ENCODE measurements at places on chromosomes 1 and 21.

- no peak for DNase-seq
These were observed 35.4 kb downstream of the PTPRU start for GRCh38 chr1:29271724-29272123.

GRCh38 chr21:24224422-24224821, 1382.9 kb downstream of the MRPL39 start:
- DNase-seq = no peak

GRCh38 chr1:160061369-160062229, 8.4 kb downstream of the KCNJ10 start:
- DNase-seq = no peak

- no peak for DNase-seq
These were observed 212.6 kb upstream of the ADGRL2 start for GRCh38 chr1:81588149-81588548.

DNA sequence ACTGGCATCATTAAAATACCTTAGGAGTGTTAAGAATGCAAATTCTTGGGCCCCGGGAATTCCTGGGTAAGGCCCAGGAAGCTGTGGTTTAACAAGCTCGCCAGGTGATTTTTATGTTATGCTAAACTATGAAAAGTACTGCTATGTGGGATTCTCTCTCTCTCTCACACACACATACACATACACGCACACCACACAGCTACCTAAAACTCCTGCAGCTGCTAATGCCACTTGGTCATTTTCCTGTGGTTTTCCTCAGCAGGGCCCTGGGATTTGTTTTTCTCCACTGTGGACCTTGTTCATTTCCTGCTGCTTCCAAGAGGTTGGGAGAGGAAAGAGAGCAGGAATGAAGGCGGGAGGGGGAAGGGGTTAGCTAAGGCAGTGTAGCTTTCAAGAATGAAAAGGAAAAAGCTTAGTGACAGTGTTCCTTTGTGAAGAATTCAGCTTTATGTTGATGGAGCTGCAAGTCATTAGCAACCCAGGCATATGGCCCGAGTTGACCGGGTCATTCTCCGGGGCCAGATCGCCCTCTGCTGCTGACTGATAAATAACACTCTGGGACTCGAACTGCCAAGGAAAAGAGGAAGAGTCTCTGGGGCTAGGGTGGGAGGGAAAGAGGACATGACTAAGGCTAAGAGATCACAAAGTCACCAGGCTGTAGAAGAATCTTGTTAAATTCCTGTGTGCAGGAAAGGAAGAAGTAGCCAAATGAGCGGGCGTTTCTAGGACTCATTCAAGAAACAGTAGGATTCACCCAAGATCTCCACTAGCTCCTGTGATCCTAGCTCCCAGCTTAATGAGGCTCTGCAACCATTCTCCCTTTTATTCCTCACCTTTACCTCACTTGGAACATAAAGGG, 30.5 kb upstream of the LRIG2 start:
- no peak for DNase-seq

DNA sequence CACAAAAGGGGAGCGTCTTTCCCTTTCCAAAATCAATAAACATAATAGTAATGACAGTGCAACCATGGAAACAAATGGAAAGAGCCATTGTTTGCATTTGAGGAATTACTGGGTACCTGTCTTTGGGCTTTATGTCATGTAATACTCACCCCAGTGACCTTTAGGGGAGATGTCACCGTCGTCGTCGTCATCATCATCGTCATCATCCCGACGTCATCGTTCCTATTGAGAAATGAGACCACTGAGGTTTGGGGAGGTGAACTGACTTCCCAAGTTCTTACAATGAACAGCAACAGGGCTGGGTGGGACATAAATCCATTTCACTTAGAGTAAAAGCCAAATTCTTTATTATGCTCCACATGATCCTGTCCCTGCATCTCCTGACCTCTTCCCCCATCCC, 168.9 kb upstream of the KAZN start:
- no peak for DNase-seq

DNA sequence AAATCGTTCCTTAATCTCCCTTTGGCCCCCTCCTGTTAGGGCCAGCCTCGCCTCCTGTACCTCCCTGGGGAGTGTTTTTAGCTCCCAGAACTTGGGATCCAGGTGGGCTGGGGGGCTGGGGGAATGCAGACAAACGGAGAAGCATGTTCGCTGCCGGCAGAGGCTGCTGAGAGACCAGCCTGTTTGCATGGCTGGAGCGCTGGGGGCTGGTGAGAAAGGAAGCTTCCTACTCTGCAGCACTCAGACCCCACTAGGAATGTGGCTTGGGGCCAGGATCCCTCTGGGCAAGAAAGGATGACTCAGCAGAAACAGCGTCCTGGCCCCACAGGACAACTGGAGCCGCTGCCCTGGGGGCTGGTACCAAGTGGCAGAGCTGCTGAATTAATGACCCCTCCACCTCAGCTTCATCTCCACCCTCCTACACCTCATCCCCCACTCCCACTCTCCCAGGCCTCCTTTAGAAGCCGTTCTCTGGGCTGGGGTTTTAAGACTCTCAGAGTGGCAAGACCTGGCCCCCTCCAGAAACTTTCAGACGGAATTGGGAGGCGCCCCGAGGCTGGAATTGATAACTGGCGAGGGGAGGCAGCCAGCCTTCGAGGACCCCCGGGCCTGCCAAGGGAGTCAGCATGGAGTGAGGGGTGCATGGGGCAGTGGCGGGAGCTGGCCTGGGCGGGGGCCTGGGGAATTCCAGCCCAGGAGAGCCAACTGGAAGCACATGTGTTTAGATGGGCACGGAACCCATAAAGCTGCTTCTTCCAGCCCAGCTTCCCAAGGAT, 28.5 kb upstream of the EPS8L3 start:
- DNase-seq = no peak

- peak; percentile 40 for DNase-seq
These were observed 13.2 kb upstream of the EPS8L3 start for GRCh38 chr1:109776911-109777310.

- DNase-seq = no peak
These were observed 253.9 kb downstream of the RHOU start for GRCh38 chr1:228989176-228989575.

GRCh38 chr21:42456457-42456856, 39.6 kb downstream of the RSPH1 start:
- peak; percentile 6 for DNase-seq

- DNase-seq = no peak
These were observed 3.9 kb downstream of the PGD start for GRCh38 chr1:10402729-10403274.

DNA sequence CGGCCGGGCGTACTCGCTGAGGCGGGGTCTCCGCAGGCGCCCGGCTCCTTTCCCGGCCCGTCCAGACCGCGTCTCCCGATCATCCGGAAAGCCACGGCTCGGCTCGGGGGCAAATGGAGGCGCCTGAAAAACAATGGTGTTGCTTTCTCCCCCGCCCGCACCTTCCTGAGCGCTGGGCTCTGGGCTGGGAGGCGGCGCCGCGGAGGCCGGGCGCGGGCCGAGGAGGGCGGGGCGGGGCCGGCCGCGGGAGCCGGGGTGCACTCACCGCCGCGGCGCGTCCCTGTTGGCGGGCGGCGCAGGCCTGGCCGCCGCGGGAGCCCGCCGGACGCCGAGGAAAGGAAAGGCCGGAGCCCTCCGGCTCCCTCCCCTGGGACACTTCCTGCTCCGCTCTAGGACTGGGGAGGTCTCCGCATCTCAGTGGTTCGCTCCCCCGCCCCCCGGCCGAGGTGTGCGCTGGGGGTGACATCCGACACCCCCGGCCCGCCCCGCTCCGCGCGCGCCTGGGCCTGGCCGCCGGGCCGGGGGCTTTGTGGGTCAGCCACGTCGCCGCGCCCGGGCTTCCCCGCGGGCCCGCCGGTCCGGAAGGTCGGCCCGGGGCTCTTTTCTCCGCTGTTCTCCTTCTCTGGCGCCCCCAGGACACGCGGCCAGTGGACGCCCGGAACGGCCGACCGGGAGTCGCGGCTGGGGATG, at the start of gene ZNF496:
Gene ZNF496 (minus strand): TSS at position 343 of the 690 bp plus-strand sequence. CDS start 2,289 bp downstream, outside the sequence.
- peak; percentile 44 for DNase-seq

GRCh38 chr1:79041666-79042065, 35.1 kb upstream of the ADGRL4 start:
- no peak for DNase-seq

DNA sequence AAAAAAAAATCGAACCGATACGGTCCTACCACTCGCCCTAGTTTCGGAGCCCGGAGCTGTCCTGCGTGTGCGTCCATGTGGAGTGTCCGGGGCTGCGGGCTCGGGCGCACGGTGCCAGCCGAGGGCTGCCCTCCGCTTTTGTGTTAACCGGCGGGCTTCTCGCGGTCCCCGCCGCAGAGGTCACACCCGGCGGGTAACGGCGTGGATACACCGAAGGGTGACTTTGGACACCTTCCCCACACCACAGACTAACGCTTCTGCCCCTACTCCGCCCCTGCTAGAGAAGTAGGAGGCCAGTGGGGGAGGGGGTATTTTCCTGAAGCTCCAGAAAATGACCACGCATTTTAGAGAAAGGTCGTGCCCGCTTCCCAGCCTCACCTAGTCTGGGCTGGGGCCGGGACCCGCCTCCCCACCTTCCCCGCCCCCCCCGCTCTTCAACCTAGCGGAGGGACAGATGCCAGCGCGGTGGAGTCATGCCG, 609 bp upstream of the ATF3 start:
- DNase-seq = no peak

GRCh38 chr21:37071561-37072273, 1.2 kb downstream of the PIGP start:
- no peak for DNase-seq

- DNase-seq = no peak
These were observed 59.1 kb downstream of the NFIA start for GRCh38 chr1:61141288-61142042.

DNA sequence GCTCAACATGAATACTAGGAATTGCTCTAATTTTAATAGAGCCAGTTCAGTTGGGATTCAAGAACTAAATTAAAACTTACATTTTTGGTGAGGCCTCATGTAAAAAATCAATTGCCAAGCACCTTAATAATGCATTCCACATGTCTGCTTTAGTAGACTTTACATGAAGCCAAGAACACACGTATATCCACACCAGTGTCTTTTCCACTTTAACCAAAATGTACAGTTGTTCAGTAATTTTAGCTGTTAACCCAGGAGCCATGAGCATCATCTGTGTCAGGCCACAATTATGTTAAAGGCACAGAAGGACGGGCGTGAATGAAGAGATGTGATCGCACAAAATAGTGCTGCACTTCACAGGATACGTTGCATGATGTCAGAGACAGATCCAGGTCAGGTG, 136.7 kb downstream of the TLR5 start:
- DNase-seq = no peak

DNA sequence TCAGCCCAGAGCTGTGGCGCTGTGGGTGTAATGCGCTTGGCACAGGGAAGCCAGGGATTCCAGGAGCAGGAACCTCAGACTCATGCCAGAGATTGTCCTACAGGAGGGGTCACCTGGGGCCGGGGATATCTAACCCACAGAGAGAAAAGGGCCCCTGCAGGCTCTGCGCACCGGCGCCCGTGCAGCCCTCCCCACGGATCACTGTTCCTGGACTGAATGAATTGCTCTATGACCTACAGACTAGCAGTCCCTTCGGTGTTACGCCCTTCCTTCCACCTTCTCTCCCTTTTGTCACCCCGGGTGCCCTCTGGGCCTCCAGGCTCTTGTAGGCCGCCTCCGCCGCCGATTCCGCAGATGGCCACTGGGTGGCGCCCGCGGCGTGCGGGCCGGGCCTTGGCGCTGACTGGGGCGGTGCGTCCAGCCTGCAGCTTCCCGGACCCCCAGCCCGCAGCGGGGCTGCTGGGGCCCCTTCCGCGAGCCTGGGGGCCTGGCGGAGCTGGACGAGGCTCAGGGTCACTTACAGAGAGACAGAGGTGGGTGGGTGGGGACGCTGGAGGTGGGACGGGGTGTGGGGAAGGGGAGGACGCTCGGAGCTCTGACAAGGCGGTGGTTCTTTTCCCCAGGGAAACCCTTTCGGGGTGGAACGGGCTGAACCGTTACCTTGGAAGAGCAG, 101.3 kb downstream of the IER5 start:
- peak; percentile 48 for DNase-seq

GRCh38 chr1:58618303-58618702, 41.3 kb upstream of the TACSTD2 start:
- no peak for DNase-seq

GRCh38 chr21:45112371-45112770, 38.0 kb downstream of the ADARB1 start:
- no peak for DNase-seq

DNA sequence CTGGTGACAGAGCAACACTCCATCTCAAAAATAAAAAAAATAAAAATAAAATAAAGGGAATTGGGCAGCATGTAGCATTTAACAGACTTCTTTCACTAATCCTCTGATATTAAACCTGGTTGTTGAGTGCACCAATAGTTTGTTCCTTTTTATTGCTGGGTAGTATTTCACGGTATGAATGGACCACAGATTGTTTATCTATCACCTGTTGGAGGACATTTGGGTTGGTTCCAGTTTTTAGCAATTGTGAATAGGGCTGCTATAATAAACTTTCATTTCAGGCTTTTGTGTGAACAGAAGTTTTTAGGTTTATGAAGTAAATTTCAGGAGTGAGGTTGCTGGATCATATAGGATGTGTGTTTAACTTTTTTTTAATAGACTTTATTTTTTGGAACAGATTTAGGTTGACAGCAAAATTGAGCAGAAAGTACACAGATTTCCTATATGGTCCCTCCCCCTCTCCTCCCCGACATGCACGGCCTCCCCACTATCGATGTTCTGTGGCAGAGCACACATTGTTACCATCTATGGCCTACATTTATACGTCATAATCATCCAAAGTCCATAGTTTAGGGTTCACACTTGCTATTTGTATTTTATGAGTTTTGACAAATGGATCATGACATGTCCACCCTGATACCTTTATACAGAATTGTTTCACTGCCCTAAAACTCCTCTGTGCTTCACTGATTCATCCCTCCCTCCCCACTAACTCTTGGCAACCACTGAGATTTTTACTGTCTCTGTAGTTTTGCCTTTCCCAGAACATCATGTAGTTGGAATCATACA, 66.1 kb upstream of the TMPRSS2 start:
- no peak for DNase-seq

DNA sequence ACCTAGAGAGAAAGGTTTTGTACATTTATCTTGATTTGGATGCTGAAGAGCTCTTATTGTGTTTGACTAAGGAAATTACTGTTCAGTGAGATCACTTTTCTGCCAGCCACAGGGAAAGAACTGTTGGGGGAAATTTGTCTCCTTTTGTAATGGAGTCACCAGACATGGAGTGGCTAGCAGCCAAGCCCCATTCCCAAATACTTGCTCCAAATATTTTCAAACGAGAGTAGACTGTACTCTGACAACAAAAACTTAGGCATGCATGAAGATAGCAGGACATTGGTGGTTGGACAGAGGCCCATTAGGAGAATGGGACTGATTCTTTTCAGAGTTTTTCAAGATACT, 21.1 kb downstream of the IPO9 start:
- DNase-seq = no peak

DNA sequence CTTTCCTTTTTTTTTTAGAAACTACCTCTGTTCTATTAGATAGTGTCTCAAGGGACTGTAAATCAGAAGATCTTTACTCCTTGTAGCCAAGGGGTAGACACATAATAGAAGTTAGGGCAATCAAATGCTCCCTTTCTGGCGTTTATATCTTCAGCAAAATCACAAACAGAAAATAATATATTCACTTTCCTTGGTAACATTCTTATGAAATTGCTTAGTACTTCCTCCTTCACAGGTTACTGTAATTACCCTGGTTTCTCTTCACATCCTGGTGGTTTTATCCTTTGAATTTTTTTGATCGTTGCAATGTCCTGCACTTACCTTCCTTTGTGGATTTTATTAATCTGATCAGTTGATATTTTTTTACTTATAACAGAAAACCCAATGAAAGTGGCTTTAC, 1064.9 kb downstream of the NCAM2 start:
- DNase-seq = no peak

- DNase-seq = no peak
These were observed 378.0 kb upstream of the PRMT6 start for GRCh38 chr1:106678279-106679050.
